ENCODE measurements at places on chromosomes 1 and 21.

DNA sequence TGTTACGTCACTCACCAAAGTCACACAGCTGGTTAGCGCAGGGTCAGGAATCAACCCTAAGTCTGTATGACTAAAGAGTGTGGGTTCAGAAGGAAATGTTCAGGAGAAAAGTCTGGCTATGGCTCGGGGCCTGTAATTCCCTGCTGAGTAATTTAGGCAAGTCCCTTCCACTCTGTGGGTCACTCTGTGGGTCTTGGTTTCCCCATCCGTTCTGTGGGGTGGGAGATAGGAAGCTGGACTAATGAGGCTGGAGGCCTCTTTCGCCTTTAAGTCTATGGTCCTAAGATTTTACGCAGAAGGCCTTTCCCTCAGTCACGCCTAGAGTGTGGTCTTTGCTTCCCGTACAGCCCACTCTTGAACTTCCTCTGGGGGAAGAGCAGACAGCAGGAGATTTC, 14.3 kb upstream of the MED18 start:
- DNase-seq: no peak

- DNase-seq: no peak
Observed at GRCh38 chr1:15592285-15592684, 7.4 kb upstream of the AGMAT start.

DNA sequence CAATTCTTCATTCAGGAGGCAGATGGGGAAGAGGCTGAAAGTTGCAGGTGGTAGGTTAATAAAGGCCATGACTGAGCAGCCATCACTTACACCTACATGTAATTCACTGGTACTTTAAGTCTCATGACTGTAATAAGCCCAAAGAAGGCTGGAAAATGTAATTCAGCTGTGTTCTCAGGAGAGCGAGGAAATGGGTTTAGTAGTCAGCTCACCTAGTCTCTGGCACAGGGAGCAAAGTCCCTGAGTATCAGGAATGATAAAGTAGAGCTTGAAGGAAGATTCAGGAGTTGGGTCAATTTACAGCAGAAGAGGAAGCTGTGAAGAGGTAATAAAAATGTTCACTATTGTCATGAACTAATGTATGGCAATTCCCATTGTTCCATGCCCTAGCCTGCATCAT, 393.4 kb upstream of the KAZN start:
- DNase-seq: no peak

- no peak for DNase-seq
Observed at GRCh38 chr1:192399161-192399560, 82.4 kb downstream of the RGS21 start.

- no peak for DNase-seq
Observed at GRCh38 chr1:25844536-25845337, 14.5 kb downstream of the AUNIP start.

GRCh38 chr1:6970221-6970620, 185.0 kb downstream of the CAMTA1 start:
- no peak for DNase-seq

GRCh38 chr21:25625036-25625435, 14.0 kb upstream of the JAM2 start:
- no peak for DNase-seq

All from RWPE1 (cell line).